ENCODE measurements at places on chromosomes 4 and X. TPM values are rescaled to one million over a fixed set of nuclear protein-coding genes. Genes with fewer than 3 reads are reported as not detected.

GRCh38 chrX:12488220-12488619 is 303.0 kb upstream of the PRPS2 start:
- no peak for DNase-seq
- H3K36me3 ChIP-seq, result no peaks in the 10 kb centered on the region
- H3K27ac ChIP-seq, result no peak overlapping the region
- H3K4me3 ChIP-seq, result no peak overlapping the region
- no peaks in the 10 kb centered on the region for H3K4me1 ChIP-seq

DNA sequence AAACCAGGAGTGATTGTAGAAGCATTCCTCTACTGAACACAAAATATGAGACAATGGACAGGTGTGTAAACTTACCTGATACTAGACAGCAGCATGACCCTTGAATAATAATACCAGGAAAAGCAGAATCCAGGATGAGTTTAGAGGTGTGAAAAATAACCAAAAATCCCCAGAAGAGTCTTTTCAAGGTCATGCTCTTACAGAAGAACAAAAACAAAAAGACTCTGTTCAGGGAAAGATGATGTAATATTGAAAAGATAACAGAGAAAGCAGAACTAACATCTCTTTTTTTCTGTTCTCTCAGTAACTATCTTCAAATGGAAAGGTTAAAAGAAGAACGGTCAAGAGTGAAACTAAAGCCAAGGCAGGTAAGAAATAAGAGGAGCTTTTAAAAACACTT is 14.0 kb upstream of the ARHGAP10 start:
- peaks cover 18% of the 10 kb centered on the region for H3K27me3 ChIP-seq
- peak overlapping the region; percentile 68 for H3K27ac ChIP-seq
- no peaks in the 10 kb centered on the region for H3K36me3 ChIP-seq
- H3K4me1 ChIP-seq, result peaks cover 13% of the 10 kb centered on the region

Gene FAM47A
- total RNA-seq, result not detected

DNA sequence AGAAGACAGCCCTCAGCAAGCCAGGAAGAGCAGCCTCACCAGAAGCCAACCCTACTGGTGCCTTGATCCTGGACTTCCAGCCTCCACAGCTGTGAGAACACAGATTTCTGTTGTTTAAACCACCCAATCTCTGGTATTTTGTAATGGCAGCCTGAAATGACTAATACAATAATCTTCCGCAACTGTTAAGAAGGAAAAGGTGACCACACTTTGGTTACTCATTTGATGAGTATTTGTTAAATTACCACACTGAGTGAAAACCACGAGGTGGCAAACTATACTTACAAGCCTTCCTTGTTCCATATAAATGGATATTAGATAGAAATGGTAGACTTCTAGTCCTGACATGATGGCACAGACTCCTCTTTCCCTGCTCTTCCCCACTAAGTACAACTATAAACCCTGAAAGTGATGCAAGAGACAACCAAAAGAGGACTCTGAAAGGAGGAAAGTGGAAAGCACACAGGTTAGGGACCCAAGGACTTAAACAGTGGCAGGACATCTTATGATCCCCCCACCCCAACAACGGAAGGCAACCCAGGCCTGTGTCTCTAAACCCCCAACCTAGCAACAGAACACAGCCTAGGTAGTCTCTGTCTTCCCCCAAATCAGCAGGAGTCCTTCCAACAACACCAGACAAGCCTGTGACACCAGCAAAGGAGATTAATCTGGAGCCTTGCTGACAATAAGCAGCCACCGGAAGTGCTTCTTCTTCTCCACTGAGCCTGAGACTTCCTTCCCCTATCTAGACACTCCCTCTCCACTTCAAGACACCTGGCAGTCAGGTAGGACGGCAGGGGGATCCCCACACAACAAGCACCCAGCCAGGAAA is 12.3 kb downstream of the ZNF182 start:
- H3K27ac ChIP-seq, result peak overlapping the region; percentile 22
- no peak for DNase-seq
- H3K27me3 ChIP-seq, result no peaks in the 10 kb centered on the region
- H3K4me3 ChIP-seq, result no peak overlapping the region
- peaks cover 34% of the 10 kb centered on the region for H3K4me1 ChIP-seq

GRCh38 chrX:698206-698605 is 67.6 kb downstream of the SHOX start:
- H3K27me3 ChIP-seq, result no peaks in the 10 kb centered on the region
- H3K27ac ChIP-seq, result no peak overlapping the region
- H3K4me1 ChIP-seq, result no peaks in the 10 kb centered on the region
- H3K36me3 ChIP-seq, result no peaks in the 10 kb centered on the region
- DNase-seq, result no peak

Gene OPRPN
- total RNA-seq, result not detected
